ENCODE measurements at places on chromosomes 11 and 22.

DNA sequence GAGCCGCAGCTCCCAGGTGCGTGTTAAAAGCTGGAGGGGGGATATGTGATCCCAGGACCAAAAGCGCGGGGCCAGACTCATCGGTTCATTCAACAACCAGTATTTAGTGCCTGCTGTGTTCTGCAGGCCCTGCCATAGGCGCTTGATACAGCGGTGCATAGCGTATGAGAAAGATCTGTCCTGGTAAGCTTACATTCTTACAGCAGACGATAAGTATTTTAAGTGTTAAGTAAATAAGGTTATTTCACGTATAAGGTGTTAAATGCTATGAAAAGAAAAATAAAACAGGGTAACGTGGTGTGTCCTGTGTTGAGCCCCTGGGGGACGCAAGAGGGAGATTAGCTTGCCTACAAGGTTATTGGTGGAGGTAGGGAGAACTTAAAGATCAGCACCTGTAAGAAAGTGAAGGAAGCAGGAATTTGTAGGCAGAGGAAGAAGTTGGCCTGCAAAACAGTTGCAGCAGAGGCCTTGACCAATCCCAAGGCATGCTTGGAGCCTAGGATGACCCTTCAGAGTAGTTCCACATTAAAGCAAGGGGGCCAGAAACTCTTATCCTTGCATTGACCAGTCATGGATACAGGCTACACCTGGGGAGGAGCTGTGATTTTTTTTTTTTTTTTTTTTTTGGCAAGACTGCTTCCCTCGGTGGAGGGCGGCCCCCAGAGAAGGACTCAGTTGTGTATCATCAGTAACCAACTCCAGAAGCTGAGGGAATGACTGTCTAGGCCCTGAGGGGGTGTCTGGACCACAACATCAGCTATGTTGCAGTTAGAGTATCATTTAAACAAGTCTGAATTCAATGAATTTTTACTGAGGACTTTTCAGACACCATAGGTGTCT, 487 bp upstream of the LIPT2 start:
- no peak for DNase-seq

- no peak for DNase-seq
Observed at GRCh38 chr11:14370496-14370895, 11.5 kb upstream of the RRAS2 start.

- DNase-seq = no peak
Observed at GRCh38 chr11:118533769-118534729, 3.1 kb downstream of the TMEM25 start.

DNA sequence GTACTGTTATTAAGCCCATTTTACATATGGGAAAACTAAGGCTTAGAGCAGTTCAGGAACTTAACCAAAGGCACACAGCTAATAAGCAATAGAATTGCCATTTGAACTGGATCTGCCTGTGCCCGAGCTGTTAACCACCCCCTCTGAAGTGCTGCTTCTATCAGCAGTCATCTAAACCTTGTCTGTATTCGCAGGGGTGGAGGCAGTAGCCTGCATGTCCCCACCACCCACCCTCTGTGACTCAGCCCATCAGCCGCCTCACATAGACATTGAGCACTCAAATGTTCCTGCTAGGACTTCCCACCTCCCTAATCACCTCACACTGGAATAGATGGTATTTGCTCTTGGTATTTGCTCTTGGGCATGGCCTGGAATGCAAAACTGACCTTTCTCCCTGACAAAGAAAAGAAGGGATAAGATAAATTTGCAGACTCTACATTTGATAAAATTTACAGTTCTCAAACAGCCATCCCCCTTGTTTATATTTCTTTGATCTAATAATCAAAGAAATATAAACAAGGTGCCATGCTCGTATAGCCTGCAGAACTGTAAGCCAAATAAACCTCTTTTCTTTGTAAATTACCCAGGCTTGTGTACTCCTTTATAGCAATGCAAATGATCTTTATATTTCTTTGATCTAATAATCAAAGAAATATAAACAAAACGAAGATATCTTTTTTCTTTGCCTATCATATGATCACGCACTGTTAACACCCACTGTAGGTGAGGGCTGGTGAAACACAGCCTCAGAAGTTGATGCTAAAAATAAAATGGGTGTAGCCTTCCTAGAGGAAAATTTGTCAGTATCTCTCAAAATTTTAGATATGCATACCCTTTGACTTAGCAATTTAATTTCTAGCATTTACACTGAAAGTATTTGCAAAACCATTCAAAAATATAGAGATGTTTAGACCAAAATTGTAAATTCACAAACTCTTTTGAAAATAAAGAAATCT, 15.9 kb downstream of the DKK3 start:
- DNase-seq = no peak

GRCh38 chr11:130585545-130585944, 137.1 kb downstream of the ADAMTS15 start:
- DNase-seq = no peak

GRCh38 chr11:132874638-132875037, 657.7 kb downstream of the OPCML start:
- DNase-seq = no peak

- DNase-seq = peak; percentile 77
Observed at GRCh38 chr22:35539910-35540594, 579 bp upstream of the RASD2 start.

DNA sequence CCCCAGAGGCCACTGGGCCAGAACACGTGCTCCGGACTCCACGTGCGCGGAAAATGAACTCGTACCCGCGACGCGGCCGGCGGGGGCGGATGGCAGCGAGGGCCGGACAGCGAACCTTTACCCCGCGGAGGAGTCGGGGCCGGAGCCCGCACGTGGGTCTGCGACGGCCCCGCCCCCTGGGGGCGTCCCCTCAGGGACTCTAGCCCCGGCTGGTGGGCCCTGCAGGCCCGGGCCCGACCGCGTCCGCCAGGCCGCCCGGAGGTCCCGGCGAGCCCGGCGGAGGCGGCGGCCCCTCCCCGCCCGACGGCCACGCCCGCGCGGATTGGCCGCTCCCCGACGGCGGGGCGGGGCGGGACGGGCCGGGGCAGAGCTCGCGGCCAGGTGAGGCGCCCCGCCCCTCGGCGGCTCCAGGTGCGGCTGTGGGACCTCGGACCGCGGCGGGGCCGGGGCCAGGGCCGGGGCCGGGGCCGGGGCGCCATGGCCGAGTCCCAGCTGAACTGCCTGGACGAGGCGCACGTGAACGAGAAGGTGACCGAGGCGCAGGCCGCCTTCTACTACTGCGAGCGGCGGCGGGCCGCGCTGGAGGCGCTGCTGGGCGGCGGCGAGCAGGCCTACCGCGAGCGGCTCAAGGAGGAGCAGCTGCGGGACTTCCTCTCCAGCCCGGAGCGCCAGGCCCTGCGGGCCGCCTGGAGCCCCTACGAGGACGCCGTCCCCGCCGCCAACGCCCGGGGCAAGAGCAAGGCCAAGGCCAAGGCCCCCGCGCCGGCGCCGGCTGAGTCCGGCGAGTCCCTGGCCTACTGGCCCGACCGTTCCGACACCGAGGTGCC, at the start of gene FAM83F:
FAM83F (plus strand) TSS at position 389 of the 827 bp plus-strand sequence; CDS start at position 478, 89 bp downstream.
- peak; percentile 54 for DNase-seq

DNA sequence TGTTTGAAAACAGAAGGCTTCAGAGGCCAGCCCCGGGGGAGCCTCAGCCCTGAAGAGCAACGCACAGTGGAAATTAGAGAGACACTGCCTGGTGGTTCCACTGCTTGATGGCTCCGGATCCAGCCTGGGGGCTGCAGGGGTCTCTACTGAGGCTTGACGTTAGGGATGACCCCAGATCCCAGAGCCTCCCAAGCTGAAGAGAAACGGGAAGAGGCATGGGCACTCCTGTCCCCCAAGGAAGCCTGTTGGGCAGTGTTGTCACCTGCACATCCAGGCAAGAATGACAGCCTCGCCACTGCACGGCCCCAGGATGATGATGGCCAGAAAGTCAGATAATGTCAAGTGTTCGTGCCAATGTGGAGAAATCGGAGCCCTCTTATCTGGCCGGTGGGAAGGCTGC, 56.8 kb upstream of the FGF3 start:
- DNase-seq = no peak

- DNase-seq = no peak
Observed at GRCh38 chr11:46490666-46491065, 99.1 kb upstream of the CHRM4 start.

DNA sequence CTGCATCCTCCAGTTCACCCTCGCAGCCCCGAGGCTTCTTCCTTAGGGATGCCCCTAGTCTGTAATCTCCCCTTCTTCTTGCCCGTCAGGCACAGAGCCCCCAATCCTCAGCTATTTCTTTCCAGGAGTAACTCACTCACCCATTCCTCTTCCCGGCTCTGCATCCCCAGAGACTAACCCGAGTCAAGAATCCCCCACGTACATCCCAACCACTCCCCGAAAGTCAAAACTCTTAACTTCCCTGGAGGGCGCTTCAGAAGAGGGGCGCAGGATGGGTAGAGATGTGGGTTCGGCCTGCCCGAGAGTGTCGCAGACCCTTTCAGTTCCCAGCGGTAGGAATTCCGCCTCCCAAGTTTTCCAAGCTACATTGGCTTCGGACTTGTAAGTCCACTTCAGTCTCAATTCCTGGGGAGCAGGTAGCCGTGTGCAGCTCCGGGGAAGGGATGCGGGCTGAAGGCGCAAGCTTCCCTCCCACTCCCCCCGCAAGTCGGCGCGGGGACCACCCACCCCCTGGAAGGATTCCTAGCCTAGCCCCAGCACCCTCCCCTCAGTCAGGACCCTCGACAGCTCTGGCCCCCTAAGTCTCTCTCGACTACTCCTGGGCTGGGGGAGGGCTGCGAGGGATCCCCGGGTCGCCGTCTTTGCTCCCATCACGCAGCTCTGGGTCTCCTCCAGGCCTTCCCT, 871 bp downstream of the BDNF start:
- DNase-seq = no peak

DNA sequence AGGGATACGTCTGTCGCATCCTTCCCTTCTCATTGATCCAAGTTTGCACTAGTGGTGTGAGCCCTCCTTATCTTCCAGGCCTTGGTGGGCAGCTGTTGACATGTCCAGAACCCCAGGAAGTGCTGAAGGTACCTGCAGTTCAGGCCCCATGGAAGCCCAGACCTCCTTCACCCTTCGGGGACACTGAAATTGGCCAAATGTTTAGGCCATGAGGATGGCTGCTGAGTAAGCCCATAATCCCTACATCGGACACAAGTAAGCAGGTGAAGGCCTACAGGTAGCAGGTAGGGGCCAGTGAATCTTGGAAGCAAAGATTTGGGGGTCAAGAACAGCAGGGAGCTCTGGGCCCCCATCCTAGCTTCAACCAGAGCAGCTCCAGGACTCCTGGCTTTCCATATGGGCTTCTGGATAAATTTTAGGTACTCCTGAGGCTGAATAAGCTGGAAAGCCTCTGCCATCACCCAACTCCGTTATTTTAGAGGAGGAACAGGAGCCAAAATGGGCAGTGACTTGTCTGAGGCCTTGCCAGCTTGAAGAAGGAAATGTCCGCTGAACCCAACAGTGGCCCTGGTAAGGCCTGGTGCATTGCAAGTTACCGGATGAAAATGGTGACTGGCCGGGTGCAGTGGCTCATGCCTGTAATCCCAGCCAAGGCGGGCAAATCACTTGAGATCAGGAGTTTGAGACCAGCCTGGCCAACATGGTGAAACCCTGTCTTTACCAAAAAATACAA, 45.2 kb downstream of the MORC2 start:
- no peak for DNase-seq
